ENCODE measurements at places on chromosomes 4 and X. TPM values are rescaled to one million over a fixed set of nuclear protein-coding genes. Genes with fewer than 3 reads are reported as not detected.

Gene EIF4E
- total RNA-seq = 103 TPM

Gene OTUD6A
- not detected for total RNA-seq

Gene GAGE1
- total RNA-seq = not detected

Gene PGAM4
- 0.52 TPM for total RNA-seq

- no peaks in the 10 kb centered on the region for H3K4me1 ChIP-seq
- no peaks in the 10 kb centered on the region for H3K36me3 ChIP-seq
- no peak overlapping the region for H3K4me3 ChIP-seq
- no peak overlapping the region for H3K27ac ChIP-seq
Observed at GRCh38 chrX:5086388-5086787, 1142.3 kb downstream of the NLGN4X start.

Gene UGT2B10
- not detected for total RNA-seq

Gene USP51
- 1.2 TPM for total RNA-seq

DNA sequence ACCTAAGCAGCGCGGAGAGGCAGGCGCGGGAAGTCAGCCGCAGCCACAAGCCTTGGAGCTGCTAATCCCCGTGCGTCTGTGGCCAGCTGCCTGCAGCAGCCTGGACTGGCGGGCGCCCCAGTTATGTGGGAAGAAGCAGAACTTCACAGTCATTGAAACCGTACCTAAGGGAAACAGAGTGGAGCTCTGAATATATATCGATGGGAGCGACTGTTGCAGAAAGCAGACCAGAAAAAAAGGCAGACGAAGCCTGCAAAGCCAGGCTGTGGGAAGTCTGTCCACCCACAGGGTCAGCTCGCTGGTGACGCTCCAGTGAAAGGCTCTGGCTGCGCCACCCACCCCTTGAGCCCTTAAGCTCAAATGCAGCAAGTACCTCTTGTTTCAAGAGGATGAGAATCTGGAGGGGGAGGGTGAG is 24.7 kb downstream of the KCNE5 start:
- H3K27me3 ChIP-seq = peaks cover 22% of the 10 kb centered on the region
- no peak overlapping the region for H3K27ac ChIP-seq
- no peaks in the 10 kb centered on the region for H3K36me3 ChIP-seq
- H3K4me3 ChIP-seq = no peak overlapping the region

Gene MAGEA11
- not detected for total RNA-seq

DNA sequence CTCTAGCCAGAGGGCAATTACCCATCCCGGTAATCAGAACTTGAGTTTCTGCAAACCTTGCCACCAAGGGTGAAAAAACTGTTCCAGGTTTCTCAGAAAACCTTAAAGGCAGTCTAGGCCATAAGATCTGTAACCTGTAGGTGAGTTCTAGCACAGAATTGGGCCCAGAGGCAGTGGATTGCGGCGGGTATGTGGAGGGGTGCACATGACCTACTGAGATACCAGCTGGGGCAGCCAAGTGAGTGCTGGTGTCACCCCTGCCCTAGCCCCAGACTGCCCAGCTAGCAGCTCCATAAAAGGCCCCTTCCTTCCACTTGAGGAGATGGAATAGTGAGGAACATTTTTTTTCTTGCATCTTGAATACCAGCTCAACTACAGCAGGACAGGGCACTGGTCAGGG is 176.7 kb downstream of the SMARCA1 start:
- no peak for DNase-seq
- H3K27me3 ChIP-seq = no peaks in the 10 kb centered on the region
- H3K36me3 ChIP-seq = no peaks in the 10 kb centered on the region
- H3K4me3 ChIP-seq = no peak overlapping the region
- H3K4me1 ChIP-seq = no peaks in the 10 kb centered on the region

DNA sequence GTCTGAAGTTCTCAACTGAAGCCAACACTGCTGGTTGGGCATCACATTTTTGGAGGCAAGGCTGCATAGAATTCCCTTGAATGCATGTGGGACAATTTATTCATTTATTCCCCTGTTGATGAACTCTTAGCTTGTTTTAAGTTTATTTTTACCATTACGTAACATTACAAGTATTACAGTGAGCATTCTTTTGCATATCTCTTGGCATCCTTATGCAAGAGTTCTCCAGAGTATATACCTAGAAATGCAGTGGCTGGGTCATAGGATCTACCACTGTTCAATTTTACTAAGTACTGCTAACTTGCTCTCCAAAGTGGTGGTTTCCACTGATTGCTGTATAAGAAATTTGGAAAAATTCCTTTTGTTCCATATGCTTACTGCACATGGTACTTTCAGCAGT is 66.5 kb downstream of the UCHL1 start:
- no peaks in the 10 kb centered on the region for H3K27me3 ChIP-seq
- H3K4me3 ChIP-seq = no peak overlapping the region
- H3K36me3 ChIP-seq = no peaks in the 10 kb centered on the region
- no peaks in the 10 kb centered on the region for H3K4me1 ChIP-seq
- no peak for DNase-seq

DNA sequence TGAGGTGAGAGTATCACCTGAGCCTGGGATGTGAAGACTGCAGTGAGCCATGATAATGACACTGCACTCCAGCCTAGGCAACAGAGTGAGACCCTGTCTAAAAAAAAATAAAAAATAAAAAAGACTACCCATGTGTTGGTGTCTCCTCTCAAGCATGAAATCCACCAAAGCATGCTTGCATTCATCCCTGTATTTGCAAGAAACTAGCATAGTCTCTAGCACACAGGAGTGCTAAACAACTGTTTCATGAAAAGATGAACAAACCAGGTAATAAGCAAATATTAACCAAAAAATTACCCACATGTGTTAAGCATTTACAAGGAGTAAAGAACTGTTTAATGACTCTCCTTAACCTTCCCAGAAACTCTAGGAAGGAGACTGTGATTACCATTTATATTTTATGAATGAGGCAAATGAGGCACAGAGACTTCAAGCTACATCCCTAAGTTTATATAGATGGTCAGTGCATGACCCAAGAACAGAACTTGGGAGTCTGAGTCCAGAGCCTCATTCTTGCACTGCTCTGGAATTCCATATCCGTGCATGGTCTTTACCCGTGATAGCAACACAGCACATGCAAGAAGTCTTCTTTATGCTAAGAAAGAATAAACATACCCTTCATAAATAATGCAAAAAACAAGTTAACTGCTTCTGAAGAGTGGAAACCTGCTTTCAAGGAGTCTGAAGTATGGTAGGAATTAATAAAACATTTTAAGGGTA is 186.1 kb upstream of the STS start:
- H3K27ac ChIP-seq = no peak overlapping the region
- no peak for DNase-seq
- H3K27me3 ChIP-seq = no peaks in the 10 kb centered on the region
- no peaks in the 10 kb centered on the region for H3K4me1 ChIP-seq
- no peaks in the 10 kb centered on the region for H3K36me3 ChIP-seq
- H3K4me3 ChIP-seq = no peak overlapping the region

Gene ADH5
- total RNA-seq = 107 TPM

Gene STS
- 2.1 TPM for total RNA-seq

DNA sequence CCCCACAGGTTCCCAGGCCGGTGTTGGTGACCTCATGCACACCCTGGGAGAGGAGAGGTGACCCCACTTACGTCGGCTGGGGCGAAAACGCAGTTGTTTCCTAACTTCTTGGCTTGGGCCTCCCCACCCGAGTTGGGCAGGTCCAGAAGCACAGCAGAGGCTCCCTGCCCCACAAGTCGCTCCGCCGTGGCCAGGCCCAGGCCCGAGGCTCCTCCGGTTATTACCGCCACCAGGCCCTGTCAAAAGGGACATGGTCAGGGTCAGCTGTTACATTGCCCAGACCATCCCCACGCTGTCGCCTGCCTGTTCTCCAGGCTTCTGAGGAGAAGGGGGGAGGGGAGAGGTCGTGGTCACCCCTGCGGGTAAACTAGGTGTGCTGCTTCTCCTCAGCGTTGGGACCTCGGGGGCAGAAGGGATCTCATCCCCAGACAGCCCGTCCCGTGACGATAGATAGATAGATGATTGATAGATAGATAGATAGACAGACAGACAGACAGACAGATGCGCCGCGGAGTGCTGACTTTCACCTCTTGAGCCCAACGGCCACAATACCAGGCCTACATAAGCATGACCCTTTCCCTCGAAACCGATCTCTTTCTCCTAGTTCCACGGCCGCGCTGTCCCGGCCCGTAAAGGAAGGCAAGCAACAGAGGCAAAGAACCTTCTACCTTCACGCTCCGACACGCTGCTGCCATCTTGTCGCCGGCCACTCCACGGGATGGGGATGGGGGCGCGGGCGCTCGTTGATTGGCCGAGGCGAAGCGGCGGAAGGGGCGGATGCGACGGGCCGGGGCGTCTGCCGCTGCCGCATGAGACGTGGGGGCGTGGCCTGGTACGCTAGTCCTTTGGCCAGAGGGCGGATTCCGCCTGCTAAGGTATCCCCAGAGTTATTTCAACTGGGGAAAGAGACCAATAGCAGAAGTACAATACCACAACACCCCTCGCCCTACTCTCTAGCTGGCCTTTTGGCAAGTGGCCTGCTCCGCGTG is at the start of gene HSD17B10:
HSD17B10 (minus strand) TSS at position 720 of the 989 bp plus-strand sequence; CDS start at position 695, 25 bp downstream.
- H3K4me3 ChIP-seq = peak within 1 kb of the TSS; percentile 96
- H3K27ac ChIP-seq = peak within 1 kb of the TSS; percentile 92

- H3K36me3 ChIP-seq = peaks cover 32% of the 10 kb centered on the region
- peaks cover 42% of the 10 kb centered on the region for H3K4me1 ChIP-seq
- H3K4me3 ChIP-seq = no peak overlapping the region
- H3K27ac ChIP-seq = no peak overlapping the region
- no peaks in the 10 kb centered on the region for H3K27me3 ChIP-seq
- no peak for DNase-seq
Observed at GRCh38 chr4:68342134-68342533, 7.8 kb downstream of the YTHDC1 start.

GRCh38 chr4:4578981-4579380 is 37.1 kb upstream of the STX18 start:
- H3K4me1 ChIP-seq = peaks cover 4% of the 10 kb centered on the region
- H3K27me3 ChIP-seq = peaks cover 3% of the 10 kb centered on the region
- H3K4me3 ChIP-seq = no peak overlapping the region

- no peaks in the 10 kb centered on the region for H3K27me3 ChIP-seq
- DNase-seq = no peak
- H3K36me3 ChIP-seq = no peaks in the 10 kb centered on the region
Observed at GRCh38 chr4:79663865-79664264, 255.8 kb upstream of the GK2 start.

- no peaks in the 10 kb centered on the region for H3K36me3 ChIP-seq
- H3K27me3 ChIP-seq = peaks cover 14% of the 10 kb centered on the region
- no peak overlapping the region for H3K4me3 ChIP-seq
- H3K4me1 ChIP-seq = no peaks in the 10 kb centered on the region
Observed at GRCh38 chr4:99617374-99617773, 40.3 kb downstream of the C4orf54 start.

DNA sequence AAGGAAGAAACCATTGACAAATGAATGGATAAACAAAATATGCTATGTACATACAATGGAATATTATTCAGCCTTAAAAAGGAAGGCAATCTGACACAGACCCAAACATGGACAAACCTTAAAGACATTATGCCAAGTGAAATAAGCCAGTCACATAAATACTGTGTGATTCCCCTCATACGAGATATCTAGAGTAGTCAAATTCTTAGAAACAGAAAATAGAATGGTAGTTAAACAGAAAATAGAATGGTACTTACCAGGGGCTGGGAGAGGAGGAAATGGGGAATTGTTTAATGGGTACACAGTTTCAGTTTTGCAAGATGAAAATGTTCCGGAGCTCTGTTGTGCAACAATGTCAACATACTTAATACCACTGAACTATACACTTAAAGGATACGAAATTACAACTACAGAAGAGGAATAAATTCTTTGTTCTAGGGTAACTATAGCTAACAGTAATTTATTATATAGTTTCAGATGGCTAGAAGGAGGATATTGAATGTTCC is 47.8 kb upstream of the DUSP21 start:
- no peaks in the 10 kb centered on the region for H3K4me1 ChIP-seq
- no peak for DNase-seq
- no peak overlapping the region for H3K4me3 ChIP-seq
- H3K27ac ChIP-seq = no peak overlapping the region
- H3K27me3 ChIP-seq = no peaks in the 10 kb centered on the region
- H3K36me3 ChIP-seq = no peaks in the 10 kb centered on the region

- H3K36me3 ChIP-seq = no peaks in the 10 kb centered on the region
- no peak overlapping the region for H3K4me3 ChIP-seq
- H3K27ac ChIP-seq = no peak overlapping the region
- no peaks in the 10 kb centered on the region for H3K27me3 ChIP-seq
Observed at GRCh38 chr4:180808862-180809261, 1434.3 kb upstream of the TENM3 start.

- no peak for DNase-seq
- no peaks in the 10 kb centered on the region for H3K36me3 ChIP-seq
- no peak overlapping the region for H3K4me3 ChIP-seq
- no peaks in the 10 kb centered on the region for H3K4me1 ChIP-seq
- H3K27ac ChIP-seq = no peak overlapping the region
Observed at GRCh38 chr4:7306986-7307385, 114.6 kb downstream of the SORCS2 start.

DNA sequence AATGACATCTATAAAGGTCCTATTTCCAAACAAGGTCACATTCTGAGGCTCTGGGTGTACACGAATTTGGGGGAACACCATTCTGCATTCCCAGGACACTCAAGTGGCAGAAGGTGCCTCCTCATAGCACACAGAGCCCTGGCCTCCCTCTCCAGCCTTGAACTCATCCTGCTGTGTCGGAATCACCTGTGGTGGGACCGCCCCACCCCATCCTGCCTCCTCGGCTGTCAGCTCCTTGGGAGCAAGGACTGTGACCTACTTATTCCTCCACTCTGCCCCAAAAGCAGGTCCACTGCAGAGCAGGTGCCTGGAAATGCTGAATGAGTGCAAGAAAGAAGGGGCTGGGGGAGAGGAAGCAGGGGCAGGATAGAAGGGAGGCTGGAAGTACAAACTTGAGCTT is 33.5 kb downstream of the HTRA3 start:
- H3K36me3 ChIP-seq = no peaks in the 10 kb centered on the region
- H3K4me3 ChIP-seq = no peak overlapping the region
- H3K4me1 ChIP-seq = no peaks in the 10 kb centered on the region
- no peak for DNase-seq
- H3K27ac ChIP-seq = no peak overlapping the region

Gene SPIN3
- total RNA-seq = 5.9 TPM

- H3K4me1 ChIP-seq = peaks cover 5% of the 10 kb centered on the region
- DNase-seq = no peak
- peaks cover 3% of the 10 kb centered on the region for H3K36me3 ChIP-seq
- H3K27me3 ChIP-seq = no peaks in the 10 kb centered on the region
Observed at GRCh38 chr4:55912249-55912648, 36.5 kb upstream of the CEP135 start.

DNA sequence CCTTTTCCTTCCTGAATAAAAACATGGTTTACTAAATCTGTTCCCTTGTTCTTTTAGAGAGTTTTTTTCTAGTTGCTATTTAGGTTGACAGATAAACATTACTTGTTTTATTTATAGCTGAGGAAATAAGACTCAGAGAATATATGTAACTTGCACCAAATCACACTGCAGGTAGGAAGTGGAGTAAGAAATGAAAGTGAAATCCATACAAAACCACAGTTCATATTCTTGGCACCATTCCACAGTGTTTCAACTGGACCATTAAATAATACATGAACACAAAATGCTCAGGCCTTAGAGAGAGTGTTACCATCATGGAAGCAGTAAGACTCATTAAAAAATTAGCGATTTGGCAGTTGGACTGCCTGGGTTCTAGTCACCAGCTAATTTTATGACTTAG is 326.9 kb upstream of the SLIT2 start:
- no peaks in the 10 kb centered on the region for H3K4me1 ChIP-seq
- no peaks in the 10 kb centered on the region for H3K36me3 ChIP-seq
- no peaks in the 10 kb centered on the region for H3K27me3 ChIP-seq
- DNase-seq = no peak
- no peak overlapping the region for H3K4me3 ChIP-seq

All from activated CD8-positive, alpha-beta T cell treated with anti-CD3 and anti-CD28 coated beads, Interleukin-2, amount 10 ng/mL, durations not matched to agents 7 days and 5 days (primary cell).